ENCODE measurements at places on chromosomes 5 and 9.

GRCh38 chr5:66616520-66617225 is 20.5 kb downstream of the MAST4 start:
- DNase-seq = no peak

- no peak for DNase-seq
These were observed 137.0 kb downstream of the CCDC192 start for GRCh38 chr5:127840198-127840524.

DNA sequence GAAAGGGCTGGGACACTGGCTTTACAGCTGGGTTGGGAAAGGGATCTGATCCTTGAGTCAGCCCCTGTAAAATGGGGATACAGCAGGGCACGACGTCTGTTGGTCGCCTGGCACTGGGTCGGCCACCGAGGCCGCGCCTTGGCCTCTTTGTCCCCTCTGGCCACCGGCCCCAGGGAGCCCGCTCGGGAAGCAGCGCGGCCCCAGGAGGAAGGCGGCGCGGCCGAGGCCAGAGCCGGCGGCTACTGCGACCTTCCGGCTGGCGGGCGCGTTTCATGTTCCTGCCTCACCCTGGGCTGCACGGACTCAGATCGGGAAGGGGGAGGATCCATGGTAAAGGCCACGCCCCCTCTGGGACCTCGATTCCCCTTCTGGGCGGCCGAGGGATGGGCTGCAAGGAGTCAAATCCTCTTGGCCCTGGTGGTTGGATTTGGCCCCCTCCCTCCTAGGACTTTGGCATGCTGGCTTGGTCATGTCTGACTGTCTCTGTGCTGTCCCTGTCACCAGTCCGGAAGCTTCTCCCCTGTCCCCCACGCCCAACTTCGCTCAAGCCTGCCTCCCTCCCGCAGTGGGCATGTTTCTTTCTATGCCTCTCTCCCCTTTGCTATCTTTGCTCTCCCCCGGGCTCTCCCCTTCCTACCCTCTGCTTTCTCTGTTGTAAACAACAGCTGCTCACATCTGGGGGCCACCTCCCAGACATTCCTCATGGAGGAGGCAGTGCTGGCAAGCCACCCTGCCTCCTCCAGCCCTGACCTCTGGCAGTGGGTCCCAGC is 25.8 kb downstream of the FPGS start:
- DNase-seq = peak; percentile 70

DNA sequence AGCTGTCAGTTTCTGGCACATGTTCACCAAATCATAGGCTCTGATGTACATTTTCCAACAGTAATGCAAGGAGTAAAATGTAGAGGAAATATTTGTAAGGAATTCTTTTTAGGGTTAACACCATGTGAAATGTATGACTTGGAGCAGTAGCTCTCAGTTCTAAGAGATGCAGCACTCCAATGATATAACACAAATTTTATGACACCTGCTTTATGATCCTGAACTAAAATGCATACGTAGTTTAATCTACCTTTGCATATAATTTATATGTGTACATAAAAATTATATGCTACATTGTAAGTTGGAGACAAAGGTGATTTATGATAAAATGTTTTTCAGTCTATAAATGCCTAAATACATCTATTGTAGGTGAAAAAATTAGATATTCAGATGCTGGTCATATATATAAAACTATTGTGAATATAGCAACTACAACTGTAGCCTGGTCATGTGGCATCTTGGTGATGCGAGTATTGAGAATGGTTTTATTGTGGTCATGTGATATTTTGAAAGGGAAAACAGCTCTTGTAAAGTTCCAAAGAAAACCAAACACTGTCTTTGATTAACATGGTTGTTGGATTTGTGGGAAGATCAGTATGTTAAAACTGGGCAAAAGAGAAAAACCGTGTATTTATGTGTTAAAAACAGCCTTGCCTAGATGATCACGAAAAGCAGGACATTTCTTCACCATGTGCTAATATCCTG is 171.0 kb downstream of the TRIO start:
- no peak for DNase-seq

DNA sequence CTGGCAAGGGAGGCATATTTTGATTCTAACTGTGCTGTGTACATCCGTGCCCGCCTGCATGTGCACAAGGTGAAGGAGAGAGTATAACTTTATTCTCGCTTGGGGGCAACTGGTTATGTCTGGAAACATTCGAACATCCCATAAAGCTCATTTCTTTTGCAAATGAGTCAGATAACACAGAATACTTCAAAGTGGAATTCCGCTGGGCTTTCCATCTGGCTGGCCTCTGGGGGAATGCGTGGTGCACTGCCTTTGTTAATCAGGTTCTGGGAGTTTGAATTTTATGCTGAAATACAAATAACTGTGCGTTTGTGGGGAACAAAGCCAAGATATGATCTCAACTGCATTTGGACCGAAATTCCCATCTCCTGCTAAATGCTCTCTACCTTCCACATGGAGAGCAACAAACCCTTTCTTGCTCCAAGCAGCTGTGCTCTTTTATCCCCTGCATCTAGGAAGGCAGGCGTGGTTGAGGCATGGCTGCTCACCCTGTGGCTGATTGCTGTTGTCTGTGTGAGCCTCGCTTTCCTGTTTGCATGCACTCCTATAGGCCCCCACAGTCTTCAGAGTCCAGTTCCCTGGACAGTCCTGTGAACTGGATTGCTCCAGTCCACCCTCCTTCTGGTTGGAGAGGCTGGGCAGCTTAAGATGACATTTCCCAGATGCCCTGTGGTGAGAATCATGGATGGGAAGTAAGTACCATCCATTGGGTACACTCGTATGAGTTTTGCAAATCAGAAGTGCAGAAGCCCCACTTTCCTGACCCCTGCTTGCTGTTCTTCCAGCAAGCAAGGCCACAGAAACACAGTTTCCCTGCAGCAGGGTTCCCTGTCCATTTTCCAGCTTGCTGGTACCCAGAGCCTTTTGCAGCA is 82.9 kb upstream of the ALDH1B1 start:
- DNase-seq = no peak

DNA sequence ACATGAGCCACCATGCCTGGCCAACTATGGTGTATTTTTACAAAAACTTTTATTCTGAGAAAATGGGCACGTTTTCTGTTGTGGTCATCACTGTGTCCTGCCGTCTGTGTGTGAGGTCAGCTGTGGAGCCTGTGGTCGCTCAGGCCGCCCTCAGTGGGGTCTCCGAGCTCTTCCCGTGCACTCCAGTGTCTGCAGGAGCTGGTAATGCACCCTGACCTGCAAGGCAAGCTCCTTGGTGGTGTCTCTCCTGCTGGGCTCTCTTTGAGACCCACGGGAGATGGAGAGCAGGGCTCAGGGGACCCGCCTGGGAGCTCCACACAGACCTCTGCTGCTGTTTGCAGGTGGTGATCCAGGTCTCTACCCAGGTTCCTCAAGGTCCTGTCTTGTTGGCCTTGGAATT is 9.6 kb upstream of the AHRR start:
- DNase-seq = no peak

GRCh38 chr5:24849210-24849609 is 204.4 kb upstream of the CDH10 start:
- no peak for DNase-seq

DNA sequence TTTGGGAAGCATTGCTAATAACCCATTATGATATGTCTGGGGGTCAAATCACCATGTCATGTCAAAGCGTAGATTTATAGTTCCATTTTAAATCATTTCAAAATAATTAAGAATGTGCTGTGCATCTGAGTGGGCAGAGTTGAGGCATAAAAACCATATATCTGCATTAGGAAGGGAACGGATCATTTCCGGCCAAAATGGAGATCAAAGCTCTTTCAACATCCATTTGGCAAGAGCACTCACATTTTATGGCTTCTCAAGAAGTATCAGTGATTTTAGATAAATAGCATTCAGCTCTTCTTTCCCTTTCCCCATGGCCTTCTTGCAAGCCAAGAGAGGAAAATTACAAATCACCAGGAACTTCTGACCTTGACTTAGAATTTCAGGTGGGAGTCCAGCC is 89.9 kb downstream of the HSPA4 start:
- DNase-seq = no peak

DNA sequence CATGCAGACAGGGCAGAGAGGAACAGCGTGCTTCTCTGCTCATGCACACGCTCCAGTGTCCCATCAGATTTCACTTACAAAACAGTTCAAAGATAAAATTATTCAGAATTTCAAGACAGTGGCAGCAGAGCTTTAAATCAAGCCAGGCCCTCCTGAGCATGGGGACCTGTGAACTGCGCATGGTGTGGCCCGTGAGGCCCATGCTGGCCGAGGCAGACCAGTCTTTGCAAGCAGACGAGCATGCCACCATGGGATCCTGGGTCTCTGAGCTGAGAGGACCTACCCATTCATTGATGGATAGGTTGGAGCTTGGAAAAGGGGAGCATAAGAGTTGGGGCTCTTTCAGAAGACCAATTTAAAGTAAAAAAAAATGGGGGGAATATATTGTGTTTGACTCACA is 35.0 kb upstream of the SAP30L start:
- DNase-seq = no peak

GRCh38 chr5:171596391-171596878 is 177.0 kb downstream of the FGF18 start:
- no peak for DNase-seq

GRCh38 chr5:140107312-140108092 is 6.4 kb upstream of the PURA start:
- DNase-seq = peak; percentile 89

DNA sequence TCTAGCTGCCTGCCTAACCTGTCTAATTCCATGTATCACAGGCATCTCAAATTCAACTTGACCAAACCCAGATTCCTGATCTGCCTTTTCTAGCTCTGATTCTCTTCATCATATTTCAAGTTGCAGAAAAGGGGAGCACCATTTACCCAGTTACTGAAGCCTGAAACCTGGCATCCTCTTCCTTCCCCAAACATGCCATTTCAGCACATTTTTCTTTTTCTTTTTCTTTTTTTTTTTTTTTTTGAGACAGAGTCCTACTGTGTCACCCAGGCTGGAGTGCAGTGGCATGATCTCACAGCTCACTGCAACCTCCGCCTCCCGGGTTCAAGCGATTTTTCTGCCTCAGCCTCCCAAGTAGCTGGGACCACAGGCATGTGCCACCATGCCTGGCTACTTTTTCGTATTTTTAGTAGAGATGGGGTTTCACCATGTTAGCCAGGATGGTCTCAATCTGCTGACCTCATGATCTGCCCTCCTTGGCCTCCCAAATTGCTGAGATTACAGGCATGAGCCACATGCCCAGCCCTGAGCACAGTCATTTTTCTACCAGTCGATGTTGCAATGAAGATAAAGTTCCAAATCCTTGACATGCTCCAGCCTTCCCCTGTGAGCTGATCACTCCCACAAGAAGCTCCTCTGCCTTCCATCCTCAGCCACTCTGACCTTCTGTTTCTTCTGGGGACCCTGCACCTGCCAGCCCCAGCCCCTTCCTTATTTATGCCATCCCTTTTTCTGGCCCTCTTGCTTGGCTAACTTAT is 32.2 kb downstream of the ACER2 start:
- no peak for DNase-seq

GRCh38 chr5:179377421-179378115 is 32.3 kb upstream of the ADAMTS2 start:
- DNase-seq = no peak

DNA sequence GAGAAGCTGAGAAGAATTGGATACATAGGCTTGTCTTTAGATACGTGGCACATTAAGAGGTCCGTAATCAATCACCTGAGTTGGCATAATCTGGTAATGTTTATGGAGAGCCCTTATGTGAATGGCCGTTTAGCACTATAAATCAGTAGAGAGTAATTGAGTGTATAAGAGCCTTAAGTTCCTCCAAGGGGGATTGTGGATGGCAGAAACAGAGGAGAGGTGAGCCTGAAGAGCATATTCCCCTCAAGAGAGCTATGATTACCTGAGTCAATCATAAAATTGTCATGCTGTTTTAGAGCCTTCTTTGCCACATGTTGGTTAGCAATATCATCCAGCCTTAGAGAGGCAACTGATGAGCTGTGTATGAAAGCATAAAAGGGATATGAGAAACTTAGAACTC is 58.8 kb downstream of the FOCAD start:
- DNase-seq = no peak

- no peak for DNase-seq
These were observed 11.2 kb downstream of the UBE2QL1 start for GRCh38 chr5:6459896-6460295.

DNA sequence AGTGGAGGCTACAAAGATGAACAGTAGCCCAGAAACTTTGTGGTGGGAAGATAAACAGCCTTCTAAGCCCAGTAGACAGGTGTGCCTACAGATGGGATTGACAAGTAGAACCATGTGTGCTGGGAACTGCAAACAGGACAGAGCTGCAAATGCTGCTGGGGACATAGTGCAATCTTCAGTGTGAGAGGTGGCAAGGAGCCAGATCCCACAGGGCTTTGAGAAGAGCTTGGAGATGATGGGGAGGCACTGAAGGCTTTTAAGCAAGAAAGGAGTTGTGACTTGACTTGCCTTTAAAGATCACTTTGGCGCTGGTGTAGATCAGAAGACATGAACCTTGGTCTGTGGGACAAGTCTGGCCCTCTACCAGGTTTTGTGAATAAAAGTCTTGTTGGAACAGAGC is 675.2 kb downstream of the ACTL7B start:
- DNase-seq = no peak

DNA sequence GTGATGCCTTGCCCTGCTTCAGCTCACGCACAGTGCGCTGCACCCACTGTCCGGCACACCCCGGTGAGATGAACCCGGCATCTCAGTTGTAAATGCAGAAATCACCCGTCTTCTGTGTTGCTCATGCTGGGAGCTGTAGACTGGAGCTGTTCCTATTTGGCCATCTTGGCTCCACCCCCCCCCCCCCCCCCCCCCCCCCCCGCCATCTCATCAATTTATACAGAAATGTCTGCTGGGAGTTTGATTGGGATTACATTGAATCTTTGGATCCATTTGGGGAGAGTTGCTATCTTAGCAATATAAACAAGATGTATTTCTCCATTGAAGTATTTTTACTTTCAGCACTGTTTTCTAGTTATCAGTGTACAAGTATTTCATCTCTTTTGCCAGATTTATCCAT is 55.2 kb downstream of the RIC1 start:
- DNase-seq = no peak

DNA sequence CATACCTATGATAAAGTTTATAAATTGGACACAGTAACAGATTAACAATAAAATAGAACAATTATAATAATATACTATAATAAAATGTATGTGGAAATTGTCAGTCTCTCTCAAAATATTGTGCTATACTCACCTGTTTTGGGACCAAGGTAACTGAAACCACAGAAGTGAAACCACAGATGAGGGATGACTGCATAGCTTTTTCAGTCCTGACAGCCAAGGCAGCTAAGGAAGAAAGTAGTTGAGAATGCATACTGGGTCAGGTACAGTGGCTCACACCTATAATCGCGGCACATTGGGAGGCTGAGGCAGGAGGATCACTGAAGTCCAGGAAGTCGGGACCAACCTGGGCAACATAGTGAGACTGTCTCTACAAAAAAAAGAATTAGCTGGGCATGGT is 8.9 kb downstream of the SRP19 start:
- no peak for DNase-seq

GRCh38 chr5:15290953-15291352 is 209.0 kb upstream of the FBXL7 start:
- DNase-seq = no peak
